ENCODE measurements at places on chromosomes 2 and 18.

DNA sequence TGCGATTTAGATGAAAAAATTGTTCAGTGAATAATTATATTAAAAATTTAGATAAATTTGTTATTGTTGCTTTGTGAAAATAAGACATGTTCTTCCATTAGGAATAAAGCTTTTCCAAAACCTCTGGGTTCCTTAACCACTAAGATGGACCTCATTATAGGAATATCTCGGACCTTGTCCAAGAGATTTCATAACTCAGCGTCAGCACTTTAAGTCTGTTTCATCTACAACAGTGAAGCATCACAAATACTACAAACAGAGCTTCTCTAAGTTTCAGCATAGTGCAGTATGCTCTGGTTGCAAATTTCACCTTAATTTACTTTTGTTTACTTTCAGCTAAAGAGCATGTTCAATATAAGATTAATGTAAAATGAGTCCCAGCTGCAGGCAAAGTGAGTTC, 150.3 kb downstream of the UBE2E3 start:
- no peak for DNase-seq

DNA sequence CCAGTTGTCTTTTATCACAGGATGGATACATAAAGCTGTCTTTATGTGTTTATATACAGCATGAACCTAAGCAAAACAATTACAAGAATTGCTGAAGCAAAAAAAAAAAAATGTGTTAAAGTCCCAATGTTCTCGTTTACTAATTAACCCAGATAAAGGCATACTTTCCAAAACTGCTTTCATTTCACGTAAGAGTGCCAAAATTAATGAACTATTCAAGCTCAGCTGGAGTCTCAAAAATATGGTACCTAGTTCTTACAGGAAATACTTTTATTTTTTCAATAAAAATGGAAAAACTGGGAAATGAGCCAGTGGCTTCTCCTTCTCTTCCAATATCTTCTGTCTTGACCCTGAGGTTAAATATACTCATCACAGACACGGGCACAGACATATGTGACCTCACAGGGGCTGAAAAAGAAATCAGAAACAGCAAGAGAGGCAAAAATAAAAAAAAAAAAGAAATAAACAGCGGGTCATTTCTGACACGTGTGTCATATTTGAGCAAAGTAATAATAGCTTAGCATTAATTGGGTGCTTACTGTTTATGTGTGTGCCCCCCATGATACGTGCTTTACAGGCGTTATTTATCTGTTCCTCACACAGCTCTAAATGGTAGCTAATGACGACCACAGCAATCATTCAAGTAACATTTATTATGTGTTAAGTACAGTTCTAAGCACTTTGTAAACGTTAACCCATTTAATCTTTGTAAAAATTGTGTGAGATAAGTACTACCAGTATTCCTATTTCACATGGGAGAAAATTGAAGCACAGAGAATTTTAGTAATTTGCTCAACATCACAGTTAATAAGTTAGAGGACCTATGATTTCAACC, 158.0 kb upstream of the MMADHC start:
- no peak for DNase-seq

DNA sequence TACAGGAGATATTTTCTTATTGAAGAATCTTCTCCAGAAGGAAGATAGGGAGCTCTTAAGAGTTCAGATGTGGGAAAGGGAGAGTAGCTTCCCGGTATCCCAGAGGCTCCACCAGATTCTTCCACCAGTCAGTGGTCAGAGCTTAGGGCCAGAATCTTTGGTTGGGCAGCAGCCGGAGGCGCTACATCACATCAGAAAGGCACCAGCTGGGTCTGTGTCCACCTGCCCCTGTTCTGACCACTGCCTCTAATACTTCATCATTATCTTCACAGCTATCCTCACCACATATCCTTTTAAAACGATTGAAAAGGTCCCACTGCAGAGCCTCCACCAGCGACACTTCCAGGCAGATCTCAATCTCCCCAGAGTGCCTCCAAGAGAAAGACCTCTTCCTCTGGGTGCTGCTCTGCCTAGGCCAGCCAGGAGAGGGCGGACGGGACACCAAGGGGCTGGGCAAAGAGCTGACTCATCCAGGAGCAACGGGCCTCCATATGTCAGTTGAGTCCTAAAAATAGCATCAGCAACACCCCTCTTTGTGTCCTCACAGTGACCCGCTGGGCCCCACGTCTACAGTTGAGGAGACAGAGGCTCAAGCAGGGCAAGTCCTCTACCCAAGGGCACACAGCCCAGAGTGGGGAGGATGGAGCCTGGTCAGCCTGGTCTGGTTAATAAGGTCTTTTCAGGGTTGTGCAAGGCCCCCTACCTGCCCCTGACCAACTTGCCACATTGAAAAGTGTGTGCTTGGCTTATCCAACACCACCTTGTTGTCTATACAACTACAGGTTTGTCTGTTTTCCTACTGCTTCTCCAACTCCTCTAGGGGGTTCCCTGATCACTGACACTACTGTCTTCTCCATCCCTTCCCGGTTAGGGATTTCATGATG, 81.2 kb downstream of the ADD2 start:
- DNase-seq = no peak

- no peak for DNase-seq
Observed at GRCh38 chr2:98127229-98127989, 40.4 kb downstream of the VWA3B start.

- peak; percentile 48 for DNase-seq
Observed at GRCh38 chr18:37450434-37451132, 115.0 kb downstream of the CELF4 start.

DNA sequence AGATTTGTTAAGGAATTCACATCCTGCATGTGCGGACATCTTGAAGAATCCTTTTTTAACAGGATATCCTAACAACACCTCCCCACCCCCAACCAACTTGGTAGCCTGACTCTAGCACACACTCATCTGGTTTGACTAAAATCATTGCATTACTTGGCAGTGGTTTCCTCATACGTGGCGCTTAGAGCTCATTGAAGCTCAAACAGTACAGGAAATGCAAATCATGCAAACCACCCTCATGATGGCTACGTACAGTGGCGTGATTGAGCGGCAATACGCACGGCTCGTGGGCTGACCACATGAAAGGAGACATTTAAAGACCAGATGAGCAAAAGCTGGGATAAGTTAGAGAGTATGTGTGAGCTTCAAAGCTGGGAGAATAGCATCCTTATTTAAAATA, 336.2 kb downstream of the ZEB2 start:
- peak; percentile 35 for DNase-seq

GRCh38 chr2:121254748-121255147, 30.3 kb downstream of the TFCP2L1 start:
- DNase-seq = no peak

GRCh38 chr2:241126201-241126611, 23.1 kb downstream of the PASK start:
- DNase-seq = no peak

DNA sequence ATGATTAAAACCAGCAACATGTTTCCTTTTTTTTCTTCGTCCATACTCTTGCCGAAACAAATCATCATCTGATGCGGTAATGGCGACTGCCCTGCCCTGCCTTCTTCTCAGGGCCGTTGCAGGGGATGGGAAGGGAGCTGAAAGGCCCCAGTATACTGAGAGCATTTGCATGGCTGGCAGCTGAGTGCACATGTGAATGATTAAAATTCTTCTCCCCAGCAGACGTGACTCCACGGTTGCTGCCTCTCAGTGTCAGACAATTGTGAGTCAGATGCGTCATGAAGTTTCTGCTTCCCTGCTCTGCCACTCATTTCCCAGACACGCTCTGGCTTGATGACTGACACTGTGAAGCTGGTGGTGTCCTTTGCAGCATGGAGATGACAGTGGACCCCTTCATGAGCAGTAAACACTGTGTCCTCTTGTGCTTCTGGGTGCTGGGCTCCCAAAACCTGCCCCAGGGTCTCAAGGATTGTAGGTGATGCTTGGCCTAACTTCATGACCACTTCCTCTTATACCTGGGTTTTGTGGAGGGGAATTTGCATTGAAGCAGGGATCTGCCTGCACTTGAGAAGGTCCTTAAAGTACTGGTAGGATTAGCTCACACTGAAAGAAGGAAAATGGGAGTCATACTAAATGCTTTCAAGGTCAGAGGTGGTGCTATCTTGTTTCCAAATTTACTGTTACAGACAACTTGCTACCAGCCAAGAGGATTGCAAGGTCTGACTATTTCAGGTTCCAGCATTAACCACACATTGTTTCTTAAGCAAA, 222.5 kb upstream of the COPS8 start:
- no peak for DNase-seq

DNA sequence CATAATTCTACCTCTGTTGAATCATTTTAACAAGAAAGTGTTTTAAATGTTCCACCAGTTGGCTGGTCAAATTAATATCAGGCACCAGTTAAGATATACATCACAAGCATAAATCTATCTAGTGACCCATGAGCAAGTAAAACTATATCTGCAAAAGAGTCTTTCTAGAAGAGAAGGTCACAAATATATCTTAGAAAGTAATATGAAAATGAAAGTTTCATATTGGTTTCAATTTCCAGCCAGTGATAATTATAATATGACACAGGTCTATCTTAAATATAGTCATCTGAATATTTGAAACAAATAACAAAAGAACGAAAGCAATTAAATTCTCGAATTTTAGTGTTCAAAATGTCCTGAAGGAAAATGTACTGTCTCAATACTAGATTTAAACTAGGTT, 282.5 kb upstream of the KYNU start:
- no peak for DNase-seq

GRCh38 chr18:68417166-68417799, 297.6 kb downstream of the TMX3 start:
- no peak for DNase-seq

- no peak for DNase-seq
Observed at GRCh38 chr2:177154809-177155208, 57.8 kb upstream of the HNRNPA3 start.

DNA sequence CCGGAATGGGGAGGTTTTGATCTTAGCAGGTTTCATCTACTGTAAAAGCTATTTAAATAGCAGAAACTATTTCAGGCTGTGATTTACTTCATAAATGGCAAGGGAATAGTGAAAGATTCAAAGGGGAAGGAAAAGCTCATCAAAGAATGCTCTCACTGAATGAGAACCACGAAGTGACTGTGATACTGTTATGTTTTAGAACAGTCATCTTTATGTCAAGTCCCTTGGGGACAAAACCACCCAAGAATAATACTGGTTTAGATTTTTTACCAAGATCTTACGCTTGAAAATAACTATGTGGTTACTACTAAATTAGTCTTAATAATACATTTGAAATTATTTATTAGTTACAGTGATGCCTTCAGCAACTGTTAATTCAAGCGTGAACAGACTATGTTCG, 28.1 kb downstream of the FARSB start:
- DNase-seq = no peak

GRCh38 chr2:172710584-172711047, 25.0 kb upstream of the RAPGEF4 start:
- no peak for DNase-seq

GRCh38 chr2:223601932-223602666, at the start of gene SCG2:
Gene SCG2, minus strand, starts transcription at chr2:223602361. Its CDS starts 3,079 bp downstream, at chr2:223599282.
- peak; percentile 85 for DNase-seq

DNA sequence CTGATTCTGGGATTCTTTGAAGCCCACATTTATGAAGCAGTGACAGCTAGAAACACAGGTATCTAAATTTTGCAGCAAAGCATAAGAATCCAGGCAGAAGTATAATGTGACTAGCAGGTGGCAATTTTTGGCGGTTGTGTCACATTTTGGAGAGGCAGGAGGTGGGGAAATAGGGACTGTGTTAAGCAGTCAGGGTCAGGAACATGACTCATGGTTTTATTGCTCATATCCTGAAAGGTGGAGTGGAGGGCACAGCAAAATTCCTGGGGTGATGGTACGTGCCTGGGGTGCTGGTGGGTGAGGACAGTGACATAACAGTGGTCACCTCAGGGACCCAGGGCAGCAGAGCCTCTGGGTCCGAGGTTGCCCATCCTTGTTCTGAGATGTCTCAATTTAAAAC, 63.5 kb upstream of the TTN start:
- no peak for DNase-seq

DNA sequence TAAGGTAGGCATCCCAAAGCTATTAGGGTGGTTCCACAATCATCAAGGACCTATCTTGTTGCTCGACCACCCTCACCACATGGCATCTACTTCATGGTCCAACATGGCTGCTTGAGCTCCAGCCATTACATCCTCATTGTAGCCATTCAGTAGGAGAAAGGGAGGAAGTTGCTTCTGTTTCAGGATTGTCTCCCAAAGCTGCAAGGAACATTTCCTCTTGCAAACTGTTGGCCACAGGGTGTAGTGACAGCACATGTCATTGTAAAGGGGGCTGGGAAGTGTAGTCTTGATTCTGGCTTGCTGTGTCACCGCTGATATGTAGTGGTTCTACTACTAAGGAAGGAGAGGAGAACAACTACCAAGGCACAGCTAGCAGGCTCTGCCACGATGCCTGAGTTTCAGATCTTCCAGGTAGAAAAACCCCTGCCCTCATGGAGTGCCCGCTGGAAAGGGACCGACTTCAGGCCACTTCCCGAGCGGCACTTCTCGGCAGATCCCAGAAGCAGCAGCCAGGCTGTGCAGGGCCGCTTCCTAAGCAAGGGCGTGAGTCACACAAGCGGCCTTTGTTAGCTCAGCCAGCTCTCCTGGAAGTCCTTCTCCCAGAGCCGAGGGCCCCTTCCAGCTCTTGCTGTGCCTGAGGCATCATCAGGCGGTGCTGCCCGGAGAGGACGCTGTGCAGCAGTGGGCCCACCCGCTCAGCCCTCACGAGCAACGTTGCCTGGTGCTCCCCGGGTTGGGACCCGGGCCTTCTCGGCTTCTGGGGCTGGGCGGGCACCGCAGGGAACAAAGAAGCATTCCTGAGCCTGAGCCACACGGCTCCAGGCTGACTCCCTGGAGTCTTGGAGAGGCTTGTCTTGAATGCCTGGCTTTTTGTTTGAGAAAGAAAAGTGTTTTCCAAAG, 58.2 kb downstream of the HS6ST1 start:
- DNase-seq = peak; percentile 74

- DNase-seq = no peak
Observed at GRCh38 chr2:191626497-191627151, 51.3 kb upstream of the NABP1 start.

- no peak for DNase-seq
Observed at GRCh38 chr2:163644238-163644637, 91.6 kb downstream of the FIGN start.

DNA sequence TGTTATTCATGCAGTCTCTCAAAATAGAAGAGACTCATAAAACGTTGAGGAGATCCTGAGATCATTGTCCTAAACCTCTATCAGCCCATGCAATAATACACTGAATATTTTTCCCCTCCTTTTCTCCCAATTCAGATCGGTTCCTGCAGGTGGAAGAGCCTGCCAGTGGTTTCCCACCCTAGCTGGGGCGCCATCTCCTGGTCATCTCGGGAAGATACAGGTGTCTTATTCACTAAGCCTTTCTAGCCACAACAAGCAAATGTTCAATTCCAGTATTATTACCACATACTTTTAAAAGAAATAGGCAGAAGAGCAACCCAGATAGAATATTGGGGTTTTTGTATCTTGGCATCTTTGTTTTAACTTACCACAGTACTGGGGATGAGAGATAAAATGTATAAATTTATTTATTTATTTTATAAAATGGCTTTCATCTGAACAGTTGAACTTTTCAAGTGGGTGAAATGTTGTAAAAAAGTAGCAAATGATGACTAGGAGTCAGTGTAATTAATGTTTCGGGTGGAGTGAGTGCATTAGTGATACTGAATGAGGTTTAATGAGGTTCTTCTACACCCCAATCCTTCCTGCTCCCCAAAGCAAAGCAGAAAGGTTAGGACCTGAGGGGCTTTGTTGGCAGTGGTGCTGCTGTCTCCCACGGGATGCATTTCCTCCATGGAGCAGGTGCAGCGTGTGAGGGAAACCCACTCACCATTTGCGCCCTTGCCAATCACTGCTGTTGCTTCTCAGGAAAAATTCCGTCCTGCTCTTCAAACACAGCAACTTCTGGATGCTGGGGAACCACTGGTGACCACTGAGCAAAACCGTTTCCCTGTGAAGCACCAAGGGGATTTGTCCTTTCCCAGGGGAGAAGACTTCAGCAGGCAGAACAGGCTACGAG, 147.1 kb upstream of the FHL2 start:
- DNase-seq = peak; percentile 57

Data from left hindlimb (tissue), 1 donor.